Stimulated activated CD8-positive, alpha-beta memory T cell treated with anti-CD3 and anti-CD28 coated beads, Interleukin-7, amount 100 ng/mL, for 48 hours (primary cell): ENCODE measurements at places on chromosomes 7 and 10.

- DNase-seq: no peak
Observed at GRCh38 chr7:100894860-100895700, 608 bp downstream of the ACHE start.

- no peak for DNase-seq
Observed at GRCh38 chr10:26172131-26172530, 44.4 kb upstream of the GAD2 start.

DNA sequence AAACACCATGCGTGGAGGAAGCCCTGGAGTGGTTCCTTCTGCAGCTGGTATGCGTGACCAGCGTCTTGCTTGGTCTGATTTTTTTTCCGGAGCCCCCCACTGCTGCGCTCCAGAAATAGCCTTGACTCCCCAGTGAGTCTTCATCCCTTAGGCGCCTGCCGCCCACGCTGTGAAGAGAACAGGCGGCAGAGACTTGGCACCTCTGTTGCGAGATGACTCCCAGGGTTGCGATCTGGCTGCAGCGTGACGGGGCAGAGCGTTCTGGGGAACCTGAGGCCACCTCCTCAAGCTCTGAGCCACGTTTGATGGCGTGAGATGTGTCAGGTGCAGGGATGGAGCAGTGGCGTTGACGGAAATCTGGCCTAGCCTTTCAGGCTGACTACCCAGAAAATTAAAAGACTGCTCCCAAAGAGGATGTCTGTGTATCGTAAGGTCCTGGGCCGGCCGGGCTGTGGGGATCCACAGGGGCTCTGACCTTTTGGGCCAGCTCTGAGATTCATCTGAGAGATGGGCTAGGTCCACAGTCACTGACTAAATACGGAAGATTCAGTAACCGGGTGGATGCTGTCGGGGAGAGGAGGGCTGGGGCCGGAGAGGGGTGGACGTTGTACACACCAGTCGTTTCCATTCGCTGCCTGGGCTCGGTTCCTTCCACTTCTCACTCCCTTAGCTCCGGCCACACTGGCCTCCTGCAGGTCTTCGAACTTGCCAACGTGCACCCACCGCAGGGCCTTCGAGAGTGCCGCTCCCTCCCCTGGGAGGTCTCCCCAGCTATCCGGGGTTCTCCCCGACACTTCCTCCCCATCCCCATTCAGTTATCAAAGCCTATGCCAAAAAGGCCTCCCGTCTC, 33.8 kb downstream of the PFKFB3 start:
- no peak for DNase-seq

DNA sequence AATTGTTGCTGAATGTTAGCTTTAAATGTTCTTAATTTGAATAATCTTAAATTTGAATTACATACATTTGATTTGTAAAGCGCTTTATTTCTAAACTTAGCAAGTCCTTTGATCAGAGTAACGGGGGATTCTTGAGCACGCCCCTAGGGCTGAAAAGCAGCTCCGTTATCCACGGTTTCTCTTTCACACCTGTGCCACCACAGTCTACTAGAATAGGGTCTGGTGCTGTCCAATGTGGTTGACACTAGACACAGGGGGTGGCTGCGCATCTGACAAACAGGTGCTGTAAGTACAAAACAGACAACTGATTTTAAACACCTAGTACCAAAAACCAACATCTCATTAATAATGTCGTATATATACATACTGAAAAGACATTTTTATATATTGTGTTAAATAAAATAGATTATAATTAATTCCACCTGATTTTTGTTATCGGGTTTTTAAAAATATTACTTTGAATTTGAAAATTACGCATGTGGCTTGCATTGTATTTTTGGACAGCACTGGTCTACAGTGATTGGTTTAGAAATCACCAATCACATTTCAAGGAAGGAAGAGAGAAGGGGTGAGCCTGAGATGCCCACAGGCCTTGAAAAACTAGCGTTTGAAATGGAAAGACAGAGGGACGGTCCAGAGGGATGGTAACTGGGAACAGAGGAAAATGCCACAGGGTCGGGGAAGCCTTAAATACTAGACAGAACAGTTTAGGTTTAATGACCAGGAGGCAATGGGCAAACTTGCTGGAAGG, 7.3 kb downstream of the SEPHS1 start:
- DNase-seq: no peak

DNA sequence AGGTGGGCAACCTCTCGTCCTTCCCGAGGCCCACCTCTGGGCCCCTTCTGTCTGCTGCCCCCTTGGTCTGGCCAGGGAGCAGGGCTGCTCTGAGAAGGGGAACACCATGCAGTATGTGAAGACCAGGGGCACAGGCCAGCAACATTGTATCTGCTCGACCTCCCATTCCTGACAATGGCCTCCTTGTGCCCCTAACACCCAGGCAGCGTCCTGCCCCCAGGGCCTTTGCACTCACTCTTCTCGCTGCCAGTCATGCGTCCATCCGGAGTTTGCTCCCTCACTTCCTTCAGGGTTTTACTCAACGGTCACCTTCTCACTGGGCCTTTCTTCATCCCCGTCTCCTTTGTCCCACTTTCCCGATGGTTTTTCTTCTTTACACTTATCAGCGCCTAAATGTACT, 232.9 kb upstream of the GRB10 start:
- DNase-seq: no peak

DNA sequence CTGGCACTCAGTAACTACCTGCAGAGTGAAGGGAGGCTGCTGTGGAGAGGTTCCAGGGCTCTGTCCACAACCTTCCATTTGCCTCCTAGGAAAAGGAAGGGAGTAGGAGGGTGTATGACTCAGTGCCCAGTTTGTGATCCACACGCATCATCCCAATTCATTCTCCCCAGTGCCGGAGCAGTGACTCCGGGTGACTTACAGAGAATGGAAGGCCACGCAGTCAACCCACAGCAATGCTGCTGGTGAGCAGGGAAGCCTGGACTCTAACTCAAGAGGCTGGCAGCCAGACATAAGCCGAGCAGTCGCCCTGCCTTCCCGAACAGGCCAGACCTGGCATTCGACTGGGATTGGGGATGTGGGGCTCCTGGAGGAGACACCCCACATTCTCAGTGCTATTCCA, 139.9 kb downstream of the SH3PXD2A start:
- no peak for DNase-seq

DNA sequence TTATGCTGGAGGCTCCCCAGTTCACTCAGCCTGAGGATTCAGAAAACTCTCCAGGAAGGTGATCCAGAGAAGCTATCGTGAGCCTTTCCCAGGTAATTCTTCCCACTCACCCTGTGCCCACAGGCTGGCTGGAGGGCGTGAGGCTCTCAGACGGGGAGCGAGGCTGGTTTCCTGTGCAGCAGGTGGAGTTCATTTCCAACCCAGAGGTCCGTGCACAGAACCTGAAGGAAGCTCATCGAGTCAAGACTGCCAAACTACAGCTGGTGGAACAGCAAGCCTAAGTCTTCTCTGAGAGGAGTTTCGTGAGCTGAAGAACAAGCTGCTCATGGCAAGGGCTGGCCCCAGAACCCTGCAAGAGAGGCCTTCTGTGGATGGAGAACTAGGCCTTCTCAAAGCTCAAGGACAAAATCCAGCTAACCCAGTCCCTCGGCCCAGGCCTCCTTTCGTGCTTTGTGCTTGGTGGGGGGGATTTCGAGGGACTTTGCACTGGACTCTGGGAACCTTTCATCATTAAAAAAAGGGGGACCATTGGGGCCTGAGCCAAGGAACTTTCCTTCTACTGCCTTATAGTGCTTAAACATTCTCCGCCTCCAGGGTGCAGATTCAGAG, 23.6 kb downstream of the NOBOX start:
- DNase-seq: no peak

DNA sequence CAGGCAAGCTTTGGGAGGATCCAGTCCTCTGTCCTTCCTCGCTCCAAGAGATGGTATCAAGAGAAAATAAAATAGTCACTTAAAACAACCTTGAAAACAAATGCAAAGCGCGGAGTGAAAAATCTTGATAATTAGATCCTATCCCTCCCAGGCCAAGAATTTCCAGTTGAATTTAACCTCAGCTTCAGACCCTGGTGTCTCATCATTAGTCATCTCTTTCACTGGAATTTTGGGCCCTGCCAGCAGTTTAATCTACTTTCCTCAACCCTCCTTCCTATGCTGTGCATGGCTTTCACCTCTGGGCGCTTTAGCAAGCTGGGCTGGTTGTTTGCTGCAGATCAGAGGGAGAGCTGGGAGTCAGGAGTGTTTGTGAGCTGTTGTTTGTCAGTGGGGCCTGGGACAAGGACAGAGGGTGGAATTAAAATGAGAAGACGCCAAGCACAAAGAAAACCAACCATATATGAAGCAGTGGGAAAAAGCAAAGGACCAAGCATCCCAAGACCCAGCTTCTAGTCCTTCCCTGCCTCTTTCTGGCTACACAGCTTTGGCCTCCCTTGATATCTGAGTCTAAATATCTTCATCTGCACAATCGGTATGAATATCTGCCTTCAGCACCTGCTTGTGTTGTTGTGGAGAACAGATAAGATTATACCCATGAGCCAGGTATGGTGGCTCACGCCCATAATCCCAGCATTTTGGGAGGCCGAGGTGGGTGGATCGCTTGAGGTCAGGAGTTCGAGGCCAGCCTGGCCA, 13.5 kb downstream of the MYOF start:
- no peak for DNase-seq

GRCh38 chr10:17031637-17032635, 97.7 kb downstream of the CUBN start:
- no peak for DNase-seq

DNA sequence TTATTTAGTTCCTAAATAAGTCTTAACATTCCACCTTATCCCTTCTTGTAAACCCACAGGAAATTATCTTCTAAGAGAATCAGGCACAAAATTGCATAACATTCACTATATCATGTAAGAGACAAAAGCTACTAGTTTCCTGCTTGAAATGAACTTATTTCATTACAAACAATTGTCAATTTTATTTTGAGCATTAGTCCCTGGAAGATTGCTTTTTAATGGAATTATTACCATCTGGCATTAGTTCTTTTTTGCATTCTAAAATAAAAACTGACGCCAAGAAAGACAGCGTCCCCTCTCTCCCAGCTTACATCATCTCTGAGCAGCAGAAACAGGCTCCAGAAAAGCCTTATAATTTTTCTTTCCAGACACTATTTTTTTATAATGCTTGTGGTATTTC, 121.8 kb downstream of the NOC3L start:
- no peak for DNase-seq

- no peak for DNase-seq
Observed at GRCh38 chr7:38040831-38041230, 120.4 kb downstream of the EPDR1 start.

- no peak for DNase-seq
Observed at GRCh38 chr10:30639946-30640786, 10.6 kb upstream of the LYZL2 start.
